DND-41 (cell line): ENCODE measurements at places on chromosomes 13 and 19.

GRCh38 chr13:41742917-41743552 lies 217.9 kb downstream of the VWA8 start:
- no peak for DNase-seq

DNA sequence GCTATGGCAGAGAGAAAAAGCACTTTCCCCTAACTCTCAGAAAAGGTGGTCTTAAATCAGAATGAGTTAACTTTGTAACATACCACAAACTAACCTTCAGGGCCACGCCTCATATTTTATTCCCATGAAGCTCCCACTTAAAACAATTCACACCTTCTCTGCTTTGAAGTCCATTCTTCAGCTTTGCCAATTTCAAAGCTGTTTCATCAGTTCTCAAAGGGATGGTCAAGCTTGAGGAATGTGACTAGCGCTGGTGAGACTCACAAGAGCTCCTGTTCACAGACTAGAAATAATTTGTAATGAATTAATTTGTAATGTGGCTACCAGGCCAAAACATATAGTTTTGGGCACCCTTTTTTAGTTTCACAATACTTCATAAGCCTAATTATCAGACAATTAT lies 68.2 kb downstream of the STK24 start:
- DNase-seq: no peak

- no peak for DNase-seq
Measured at GRCh38 chr19:33883859-33884519, 87.3 kb downstream of the KCTD15 start.

- no peak for DNase-seq
Measured at GRCh38 chr13:82291852-82292251, 1590.4 kb downstream of the SLITRK1 start.

DNA sequence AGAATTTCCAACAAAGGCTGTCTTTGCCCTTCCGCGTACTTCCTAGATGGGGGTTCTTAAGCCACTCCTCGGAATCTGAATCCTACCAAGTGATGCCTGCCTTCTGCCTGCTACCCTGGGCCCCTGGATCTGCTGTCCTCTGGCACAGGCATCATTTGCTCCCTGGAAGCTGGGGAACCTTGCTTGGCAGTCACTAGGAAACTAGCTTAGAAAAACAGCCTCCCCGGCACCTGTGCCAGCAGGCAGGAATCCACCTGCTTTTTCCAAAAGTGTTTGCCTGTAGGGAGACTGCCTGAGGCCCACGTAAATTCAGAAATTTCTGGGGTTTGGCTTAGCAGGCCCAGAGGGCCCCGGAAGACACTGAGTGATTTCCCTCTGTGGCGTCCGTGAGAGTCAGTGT lies 442.4 kb downstream of the TSHZ3 start:
- no peak for DNase-seq

DNA sequence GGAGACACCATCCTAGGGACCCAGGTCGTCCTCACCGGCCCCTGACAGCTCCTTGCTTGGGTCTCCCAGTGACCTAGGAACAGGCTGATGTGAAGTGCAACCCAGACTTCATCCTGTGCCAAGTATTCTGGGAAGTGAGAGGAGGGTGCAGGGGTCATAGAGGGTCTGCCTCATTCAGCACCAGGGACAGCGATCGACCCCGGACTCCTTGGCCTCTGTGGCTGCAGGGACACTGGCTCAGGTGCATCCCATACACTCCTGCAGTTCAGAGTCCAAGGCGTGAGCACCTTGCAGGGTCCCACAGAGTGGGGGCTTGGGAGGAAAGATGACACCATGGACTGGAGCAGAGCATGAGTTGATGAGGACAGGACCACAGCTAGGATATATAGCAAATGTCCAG lies 10.0 kb upstream of the OR10H2 start:
- DNase-seq: peak; percentile 39

DNA sequence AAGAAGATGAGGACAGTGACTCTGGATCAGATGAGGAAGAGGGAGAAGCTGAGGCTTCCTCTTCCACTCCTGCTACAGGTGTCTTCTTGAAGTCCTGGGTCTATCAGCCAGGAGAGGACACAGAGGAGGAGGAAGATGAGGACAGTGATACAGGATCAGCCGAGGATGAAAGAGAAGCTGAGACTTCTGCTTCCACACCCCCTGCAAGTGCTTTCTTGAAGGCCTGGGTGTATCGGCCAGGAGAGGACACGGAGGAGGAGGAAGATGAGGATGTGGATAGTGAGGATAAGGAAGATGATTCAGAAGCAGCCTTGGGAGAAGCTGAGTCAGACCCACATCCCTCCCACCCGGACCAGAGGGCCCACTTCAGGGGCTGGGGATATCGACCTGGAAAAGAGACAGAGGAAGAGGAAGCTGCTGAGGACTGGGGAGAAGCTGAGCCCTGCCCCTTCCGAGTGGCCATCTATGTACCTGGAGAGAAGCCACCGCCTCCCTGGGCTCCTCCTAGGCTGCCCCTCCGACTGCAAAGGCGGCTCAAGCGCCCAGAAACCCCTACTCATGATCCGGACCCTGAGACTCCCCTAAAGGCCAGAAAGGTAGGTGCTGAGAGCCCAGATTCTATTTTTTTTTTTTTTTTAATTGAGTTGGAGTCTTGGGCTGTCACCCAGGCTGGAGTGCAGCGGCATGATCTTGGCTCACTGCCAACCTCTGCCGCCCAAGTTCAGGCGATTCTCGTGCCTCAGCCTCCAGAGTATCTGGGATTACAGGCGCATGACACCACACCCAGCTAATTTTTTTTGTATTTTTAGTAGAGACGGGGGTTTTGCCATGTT lies 2.3 kb downstream of the PPP1R15A start:
- DNase-seq: no peak

- no peak for DNase-seq
Measured at GRCh38 chr13:37412241-37412921, 186.2 kb downstream of the POSTN start.

DNA sequence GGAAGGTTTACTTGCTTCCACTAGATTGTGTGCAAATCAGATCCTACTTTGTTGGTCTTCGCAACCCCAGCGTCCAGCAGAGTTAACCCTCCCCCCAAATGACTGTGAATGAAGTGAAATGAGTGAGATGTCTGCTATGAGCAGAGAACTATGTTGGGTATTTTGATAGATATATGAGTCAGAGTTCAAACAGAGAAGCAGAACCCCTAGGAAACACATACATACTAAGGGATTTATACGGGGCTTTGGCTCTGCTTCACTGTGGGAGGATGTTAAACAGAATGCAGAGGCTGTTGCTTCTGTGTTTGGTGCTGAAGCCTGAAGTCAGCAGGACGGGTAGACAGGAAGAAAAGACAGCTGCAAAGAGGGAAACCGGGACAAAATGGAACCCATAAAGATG lies 197.0 kb downstream of the MZT1 start:
- DNase-seq: no peak

GRCh38 chr13:31850041-31850555 lies 110.8 kb downstream of the RXFP2 start:
- no peak for DNase-seq

DNA sequence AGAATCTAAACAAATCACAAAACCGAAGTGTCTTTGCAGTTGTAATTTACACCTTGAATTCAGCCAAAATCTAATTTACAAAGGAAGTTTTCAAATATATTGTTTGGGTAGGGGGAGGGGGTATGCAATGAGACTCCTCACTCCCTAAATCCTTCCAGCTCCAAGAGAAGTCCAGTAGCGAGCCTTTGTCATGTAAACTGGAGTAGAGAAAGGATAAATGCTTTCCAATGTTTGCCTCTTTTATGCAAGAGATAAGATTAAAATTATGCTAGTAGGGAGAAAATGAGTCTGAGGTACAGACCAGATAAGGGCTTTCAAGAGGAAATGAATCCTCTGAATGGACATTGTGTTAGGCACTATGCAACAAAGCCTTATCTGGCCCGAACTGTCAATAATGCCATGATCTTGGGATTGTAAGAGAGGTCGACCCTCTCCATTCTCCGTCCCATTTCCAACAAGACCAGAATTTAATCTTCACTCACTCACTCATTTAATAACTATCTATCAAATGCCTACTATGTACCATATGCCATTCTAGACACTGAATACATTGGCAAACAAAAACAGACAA lies 199.2 kb downstream of the LACC1 start:
- DNase-seq: no peak

- no peak for DNase-seq
Measured at GRCh38 chr13:80038371-80038770, 302.6 kb downstream of the SPRY2 start.

DNA sequence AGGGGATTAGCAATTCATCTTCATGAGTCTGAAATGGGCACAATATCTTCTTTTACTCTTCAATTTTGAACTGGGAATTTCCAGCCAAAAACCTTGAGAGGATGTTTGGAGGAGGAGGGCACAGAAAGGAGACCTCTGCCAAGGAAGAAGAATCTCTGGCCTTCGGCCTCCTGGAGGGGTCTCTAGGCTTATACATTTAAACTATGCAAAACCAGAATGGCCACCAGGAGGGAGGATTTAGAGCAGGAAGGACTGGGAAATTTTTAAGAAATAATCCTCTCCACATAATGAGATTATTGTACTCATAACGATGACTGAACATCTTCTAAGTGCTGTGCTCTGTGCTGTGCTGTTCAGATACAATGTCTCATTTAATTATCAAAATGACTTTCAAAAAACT lies 325.9 kb downstream of the NDFIP2 start:
- no peak for DNase-seq
